Renal pelvis (tissue), 12 donors: ENCODE measurements at places on chromosomes 7 and 10.

GRCh38 chr7:2966466-2967078, 77.1 kb downstream of the CARD11 start:
- DNase-seq = no peak

DNA sequence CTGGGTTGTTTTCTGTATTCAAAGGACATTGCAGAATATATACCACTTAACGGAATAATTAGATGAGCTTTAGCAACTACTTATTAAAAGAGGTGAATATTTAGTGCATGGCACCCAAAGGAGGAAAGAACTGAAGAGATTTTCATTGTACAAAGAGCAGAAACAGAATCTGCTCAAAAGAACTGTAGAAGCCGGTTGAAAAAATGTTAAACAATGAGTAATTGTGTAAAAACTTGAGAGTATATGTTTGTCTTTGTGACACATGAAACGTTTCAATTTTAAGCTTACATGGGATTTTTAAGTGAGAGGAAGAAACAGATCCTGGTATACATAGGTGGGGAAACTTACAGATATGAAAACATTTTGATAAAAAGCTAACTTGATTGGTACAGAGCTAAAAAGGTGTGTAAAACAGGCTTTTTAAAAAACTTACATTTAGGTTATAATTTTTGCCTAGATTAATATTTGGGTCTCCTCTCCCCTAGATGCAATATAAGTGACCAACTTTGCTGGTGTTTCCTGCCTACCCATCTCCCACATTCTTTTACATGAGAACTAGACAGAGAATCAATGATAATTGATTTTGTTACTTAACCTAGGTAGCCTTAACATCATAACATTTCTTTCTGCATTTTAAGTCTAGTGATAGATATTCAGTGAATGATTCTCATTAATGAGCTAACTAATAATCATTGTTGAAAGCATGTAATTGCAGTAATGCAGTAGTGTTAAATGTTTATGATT, 6.8 kb downstream of the ARL5B start:
- no peak for DNase-seq

DNA sequence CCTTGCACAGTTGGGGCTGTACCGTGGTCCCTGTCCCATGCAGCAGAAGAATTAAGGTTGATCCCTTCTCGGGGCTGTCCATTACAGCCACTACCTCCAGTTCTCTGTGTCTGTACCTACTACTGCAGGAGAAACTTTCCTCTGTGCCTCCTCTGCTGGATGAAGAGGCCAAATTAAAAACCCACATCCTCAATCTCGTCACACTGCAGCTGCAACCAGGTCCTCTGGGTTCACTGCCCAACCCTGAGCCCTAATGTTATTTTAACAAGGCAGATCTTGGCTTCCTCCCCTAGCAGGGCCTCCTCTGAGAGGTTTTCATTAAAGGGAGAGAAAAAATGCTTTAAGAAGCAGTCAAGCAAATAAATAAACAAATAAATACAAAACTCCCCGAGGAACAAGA, 66.6 kb downstream of the PLXNA4 start:
- no peak for DNase-seq

- DNase-seq = no peak
Observed at GRCh38 chr10:61757001-61757400, 94.3 kb downstream of the CABCOCO1 start.
